ENCODE measurements at places on chromosomes 1 and 21. TPM values are rescaled to one million over a fixed set of nuclear protein-coding genes. Genes with fewer than 3 reads are reported as not detected.

The NHLH1 gene
- total RNA-seq, result 0.46 TPM

GRCh38 chr1:156104065-156104810 lies 10.3 kb upstream of the LMNA start:
- peak; percentile 47 for DNase-seq

DNA sequence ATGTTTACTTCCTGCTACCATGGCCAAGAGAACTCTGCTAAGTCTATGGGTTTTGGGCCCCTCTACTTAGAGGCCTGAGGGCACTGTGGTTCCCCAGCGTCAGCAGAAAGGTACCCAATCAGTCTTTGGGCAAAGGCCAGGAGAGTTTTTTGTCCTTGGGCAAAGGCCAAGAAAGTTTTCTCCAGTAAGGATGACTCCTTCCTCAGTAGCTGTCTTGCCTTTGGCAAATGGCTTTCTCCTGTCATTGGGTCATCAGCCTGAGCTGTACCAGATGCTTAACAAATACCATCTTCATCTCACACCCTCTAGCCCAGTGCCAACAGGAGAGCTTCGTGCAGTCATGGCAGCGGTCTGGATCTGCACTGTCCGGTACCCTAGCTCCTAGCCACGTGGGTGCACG lies 199.3 kb upstream of the TMEM51 start:
- no peak for DNase-seq

DNA sequence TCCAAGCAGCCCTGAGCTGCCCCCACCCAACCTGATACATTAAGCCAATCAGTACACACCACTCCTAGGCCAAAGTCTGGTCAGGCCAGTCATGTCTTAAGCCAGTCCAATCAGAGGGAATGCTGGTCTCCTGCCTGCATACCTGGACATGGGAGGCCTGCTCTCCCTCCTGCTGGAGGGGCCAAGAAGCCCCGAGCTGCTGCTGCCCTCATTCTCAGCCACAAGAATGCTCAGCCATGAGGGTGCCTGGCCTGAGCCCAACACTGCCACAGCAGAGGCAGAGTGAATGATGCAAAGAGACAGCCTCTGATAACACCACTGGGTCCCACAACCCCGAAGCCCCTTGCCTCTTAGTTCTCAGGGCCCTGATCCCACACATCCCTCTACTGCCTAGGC lies 23.0 kb downstream of the CHD5 start:
- no peak for DNase-seq

The SUCO gene
- 39.7 TPM for total RNA-seq

GRCh38 chr1:1770102-1770501 lies 8.2 kb downstream of the NADK start:
- no peak for DNase-seq

The PDC gene
- not detected for total RNA-seq
